ENCODE measurements at places on chromosomes 16 and 17. TPM values are rescaled to one million over a fixed set of nuclear protein-coding genes. Genes with fewer than 3 reads are reported as not detected.

DNA sequence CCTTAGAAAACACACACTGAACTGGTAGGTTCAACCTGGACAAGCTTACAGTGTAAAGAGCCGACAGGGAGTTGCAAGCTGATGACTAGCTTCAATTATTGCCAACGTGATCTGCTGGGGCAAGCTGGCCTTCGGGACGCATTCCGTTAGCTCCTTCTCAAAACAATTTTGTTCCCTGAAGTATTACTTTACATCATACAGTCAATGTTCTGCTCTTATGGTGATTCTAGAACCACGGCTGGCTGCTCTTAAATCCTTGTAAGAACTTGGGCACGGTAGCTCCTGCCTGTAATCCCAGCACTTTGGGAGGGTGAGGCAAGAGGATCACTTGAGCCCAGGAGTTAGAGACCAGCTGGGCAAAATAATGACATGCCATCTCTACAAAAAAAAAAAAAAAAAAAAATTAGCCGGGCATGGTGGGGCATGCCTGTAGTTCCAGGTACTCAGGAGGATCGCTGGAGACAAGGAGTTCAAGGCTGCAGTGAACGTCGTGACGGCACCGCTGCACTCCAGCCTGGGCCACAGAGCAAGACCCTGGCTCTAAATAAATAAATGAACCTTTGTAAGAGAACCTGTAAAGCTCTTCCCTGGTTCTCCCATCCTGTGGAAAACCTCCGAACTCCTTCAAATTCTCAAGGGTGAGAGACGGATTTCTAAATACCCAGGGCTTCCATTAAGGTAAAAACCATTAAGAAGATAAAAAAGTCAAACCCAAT, 2.0 kb downstream of the CDIP1 start:
- H3K36me3 ChIP-seq: peaks cover 22% of the 10 kb centered on the region
- peak overlapping the region; percentile 61 for H3K4me3 ChIP-seq
- H3K27me3 ChIP-seq: peaks cover 19% of the 10 kb centered on the region
- peaks cover 11% of the 10 kb centered on the region for H3K4me1 ChIP-seq
- H3K27ac ChIP-seq: no peak overlapping the region

GRCh38 chr16:57623251-57624043, 5.0 kb upstream of the ADGRG1 start:
- H3K4me1 ChIP-seq: peaks cover 84% of the 10 kb centered on the region
- no peaks in the 10 kb centered on the region for H3K36me3 ChIP-seq
- H3K4me3 ChIP-seq: no peak overlapping the region
- no peak for DNase-seq
- peak overlapping the region; percentile 50 for H3K27ac ChIP-seq
- peaks cover 1% of the 10 kb centered on the region for H3K27me3 ChIP-seq

The ALOXE3 gene
- not detected for total RNA-seq

DNA sequence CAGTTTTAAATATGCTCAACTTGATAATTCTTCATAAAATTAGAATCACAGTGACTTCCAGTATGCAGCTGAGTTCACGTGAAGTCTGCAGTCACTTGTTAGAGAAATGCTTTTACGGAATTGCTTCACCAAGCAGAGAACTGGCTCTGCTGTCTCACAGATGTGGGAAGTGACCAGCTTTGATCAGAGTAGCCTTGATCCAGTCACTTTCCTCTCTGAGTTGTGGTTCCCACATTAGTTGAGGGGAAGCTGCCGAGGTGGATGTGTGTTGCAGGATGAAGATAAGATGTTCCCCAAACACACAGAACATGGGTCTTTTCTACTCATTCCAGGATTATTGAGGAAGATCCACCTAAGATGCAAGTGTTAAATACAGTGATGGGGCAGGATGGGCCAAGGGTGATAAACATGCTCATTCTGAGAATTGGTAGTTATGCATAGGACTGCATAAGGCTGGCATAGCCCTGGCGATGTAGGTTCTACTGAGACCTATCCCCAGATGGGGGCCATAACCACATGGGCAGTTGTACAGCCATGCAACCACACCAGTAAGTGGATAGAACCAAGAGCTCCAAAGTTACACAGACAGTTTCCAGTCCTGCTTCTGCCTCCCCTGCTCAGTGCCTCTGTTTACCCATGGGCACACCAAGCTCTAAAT, 168.9 kb upstream of the MAF start:
- H3K4me1 ChIP-seq: peaks cover 53% of the 10 kb centered on the region
- no peaks in the 10 kb centered on the region for H3K27me3 ChIP-seq
- DNase-seq: no peak
- H3K36me3 ChIP-seq: no peaks in the 10 kb centered on the region
- H3K4me3 ChIP-seq: peak overlapping the region; percentile 89

GRCh38 chr17:80936723-80937122, 54.9 kb upstream of the CHMP6 start:
- H3K27ac ChIP-seq: no peak overlapping the region
- no peaks in the 10 kb centered on the region for H3K27me3 ChIP-seq
- no peak for DNase-seq
- peaks cover 13% of the 10 kb centered on the region for H3K36me3 ChIP-seq
- H3K4me1 ChIP-seq: no peaks in the 10 kb centered on the region

DNA sequence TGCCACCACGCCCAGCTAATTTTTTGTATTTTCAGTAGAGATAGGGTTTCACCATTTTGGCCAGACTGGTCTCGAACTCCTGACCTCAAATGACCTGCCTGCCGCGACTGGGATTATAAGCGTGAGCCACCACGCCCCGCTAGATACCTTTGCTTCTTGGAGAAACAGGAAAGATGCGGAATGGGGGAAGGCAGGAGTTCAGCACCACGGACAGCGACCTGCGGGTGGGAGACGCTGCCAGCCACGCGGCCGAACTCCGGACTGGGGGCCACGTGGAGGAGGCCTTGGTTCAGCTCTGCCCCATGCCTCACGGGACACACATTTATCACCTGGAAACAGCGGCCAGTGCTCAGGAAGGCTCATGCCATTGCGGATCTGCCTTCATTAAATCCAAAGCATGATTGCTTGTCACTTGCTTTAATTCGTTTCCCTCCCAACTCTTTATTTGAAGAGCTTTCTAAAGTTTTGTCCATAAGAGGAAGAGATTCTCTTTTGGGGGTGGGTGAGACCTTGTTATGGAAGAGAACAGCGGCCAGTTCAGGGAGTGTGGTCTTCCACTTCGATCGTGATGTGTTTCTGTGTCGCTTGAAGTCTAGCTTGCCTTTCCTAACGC, 219.9 kb downstream of the ENGASE start:
- no peaks in the 10 kb centered on the region for H3K36me3 ChIP-seq
- H3K4me1 ChIP-seq: no peaks in the 10 kb centered on the region
- peak; percentile 83 for DNase-seq
- H3K27ac ChIP-seq: no peak overlapping the region
- no peak overlapping the region for H3K4me3 ChIP-seq

DNA sequence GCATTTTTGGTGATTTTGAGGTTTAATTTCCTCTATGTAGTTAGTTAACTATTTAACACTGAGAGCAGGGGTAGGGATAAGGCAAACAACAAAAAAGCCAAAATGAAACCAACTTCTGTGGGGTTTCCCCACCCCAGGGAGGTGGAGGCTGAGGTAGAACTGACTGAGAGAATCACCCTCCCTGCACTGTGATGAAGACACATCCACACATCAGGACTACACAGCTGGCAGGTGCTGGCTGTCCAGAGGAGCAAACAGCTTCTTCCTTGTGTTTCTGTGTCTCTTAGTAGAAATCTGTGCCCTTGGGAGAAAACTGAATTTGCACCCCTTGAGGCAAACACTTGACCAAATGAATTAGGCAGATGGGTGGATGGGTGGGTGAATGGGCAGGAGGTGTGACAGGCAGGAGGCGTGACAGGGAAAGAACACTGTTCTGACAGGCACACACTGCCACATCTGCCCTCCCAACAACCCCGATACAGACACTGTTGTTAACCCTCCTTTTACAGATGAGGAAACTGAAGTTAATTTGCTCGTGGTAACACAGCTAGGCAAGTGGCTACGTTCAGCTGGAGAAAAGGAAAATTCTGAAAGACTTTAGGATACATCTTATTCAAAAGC, 62.9 kb upstream of the AMZ2 start:
- H3K4me3 ChIP-seq: no peak overlapping the region
- H3K27ac ChIP-seq: no peak overlapping the region
- no peaks in the 10 kb centered on the region for H3K4me1 ChIP-seq
- no peaks in the 10 kb centered on the region for H3K36me3 ChIP-seq
- no peak for DNase-seq

DNA sequence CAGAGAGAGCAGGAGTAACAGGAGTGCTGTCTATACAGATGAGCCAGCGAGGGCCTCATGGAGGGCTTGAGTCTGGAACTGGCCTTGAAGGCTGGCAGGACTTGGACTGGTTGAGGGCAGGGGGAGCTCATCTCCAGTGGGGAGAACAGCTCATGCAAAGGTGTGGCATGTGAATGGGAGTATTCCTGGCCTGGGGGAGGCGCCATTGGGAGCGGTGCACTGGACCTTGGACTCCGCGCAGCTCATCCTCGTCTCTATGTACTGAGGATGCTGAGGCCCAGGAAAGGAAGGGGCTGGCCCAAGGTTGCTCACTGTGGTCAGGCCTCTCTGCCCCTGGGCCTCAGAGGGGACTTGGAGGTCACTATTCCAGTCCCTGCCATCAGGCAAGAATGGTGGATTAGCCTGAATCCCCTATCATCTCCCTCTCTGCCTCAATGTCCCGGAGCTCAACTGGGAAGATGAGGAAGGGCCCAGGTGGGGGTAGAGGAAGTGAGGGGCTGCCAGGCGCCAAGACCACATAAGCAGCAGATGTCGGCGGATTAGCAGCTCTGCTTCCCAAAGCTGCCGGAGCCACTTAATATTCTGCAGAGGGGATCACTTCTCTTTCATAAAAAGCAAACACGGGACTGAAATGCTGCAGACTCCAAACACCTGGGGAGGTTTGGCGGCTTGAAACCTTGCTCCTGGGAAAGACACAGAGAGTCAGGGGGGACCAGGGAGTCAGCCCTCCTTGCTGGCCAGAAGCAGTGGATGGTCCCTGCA, 88.9 kb downstream of the SDK2 start:
- no peak overlapping the region for H3K4me3 ChIP-seq
- H3K27me3 ChIP-seq: peaks cover 2% of the 10 kb centered on the region

DNA sequence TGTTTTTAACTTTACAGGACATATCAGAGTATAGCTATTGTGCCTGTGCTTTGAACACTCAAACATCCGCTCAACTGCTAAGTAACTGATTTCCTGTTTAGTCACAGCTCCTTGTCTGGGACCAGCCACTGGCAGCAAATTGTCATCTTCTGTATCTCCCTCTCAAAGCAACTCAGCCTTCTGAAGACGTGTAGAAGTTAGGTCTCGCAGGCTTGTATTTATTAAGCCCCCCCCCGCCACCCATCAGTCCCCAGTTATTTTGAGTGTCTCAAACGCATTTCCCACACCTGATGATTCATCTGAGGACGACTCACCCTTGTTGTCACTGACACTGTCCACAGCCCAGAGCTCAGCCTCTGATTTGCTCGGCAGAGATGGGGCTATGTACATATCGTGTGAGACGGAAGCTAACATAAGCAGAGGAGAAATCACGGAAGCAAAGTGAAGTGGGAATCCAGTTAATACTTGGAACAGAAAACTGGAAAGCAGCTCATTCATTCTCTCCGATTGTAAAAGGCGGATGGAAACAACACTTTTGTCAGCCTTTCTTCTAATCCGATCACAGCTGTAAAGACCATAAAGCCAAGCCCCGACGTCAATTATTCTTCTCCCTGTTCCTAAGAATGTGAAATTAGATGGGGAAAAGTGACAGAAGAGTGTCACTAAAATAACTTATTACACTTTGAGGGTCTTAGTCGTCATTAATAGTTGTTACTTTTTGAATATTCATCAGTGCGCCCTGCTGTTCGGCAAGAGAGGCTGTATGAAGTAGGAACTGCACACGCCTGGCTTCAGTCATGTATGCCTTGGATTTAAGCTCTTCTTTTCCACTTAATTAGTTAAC, 64.2 kb downstream of the PITPNC1 start:
- H3K36me3 ChIP-seq: no peaks in the 10 kb centered on the region
- no peaks in the 10 kb centered on the region for H3K27me3 ChIP-seq
- DNase-seq: no peak
- H3K4me1 ChIP-seq: peaks cover 25% of the 10 kb centered on the region

DNA sequence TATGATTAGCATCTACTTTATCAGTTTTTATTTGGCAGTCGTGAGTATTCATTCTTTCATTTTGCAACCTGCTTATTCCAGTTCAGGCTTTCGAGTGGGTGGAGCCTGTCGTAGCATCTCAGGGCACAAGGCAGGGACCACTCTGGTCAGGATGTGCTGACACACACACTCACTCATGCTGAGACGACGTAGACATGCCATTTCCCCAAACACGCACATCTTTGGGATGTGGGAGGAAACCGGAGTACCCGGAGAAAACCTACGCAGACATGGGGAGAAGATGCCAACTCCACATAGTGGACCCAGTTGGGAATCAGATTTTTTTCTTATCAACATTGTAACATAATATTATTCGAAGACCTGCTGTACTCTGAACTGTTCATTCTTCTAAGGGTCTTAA, 756.5 kb upstream of the RBFOX1 start:
- H3K36me3 ChIP-seq: no peaks in the 10 kb centered on the region
- no peak for DNase-seq
- peaks cover 2% of the 10 kb centered on the region for H3K4me1 ChIP-seq
- H3K27ac ChIP-seq: no peak overlapping the region

DNA sequence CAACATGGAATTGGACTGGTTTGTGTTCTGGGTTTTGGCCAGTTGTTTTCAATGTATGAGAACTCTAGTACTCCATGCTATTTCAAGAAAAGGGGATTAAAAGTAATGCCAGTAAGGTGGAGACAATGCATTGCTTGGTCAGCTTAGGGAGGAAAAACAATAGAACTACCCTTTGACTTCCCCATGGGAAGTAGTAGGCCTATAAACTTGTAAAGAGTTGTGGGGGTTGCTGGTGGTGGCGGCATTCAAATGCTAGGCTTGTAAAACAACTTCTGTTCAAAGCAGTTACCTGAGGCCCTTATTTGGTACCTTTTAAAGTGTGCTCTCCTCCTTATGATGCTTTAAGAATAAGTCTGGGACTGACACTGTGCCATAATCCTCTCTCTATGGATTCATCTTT, 9.4 kb downstream of the MAP3K3 start:
- peaks cover 16% of the 10 kb centered on the region for H3K4me1 ChIP-seq
- H3K27me3 ChIP-seq: no peaks in the 10 kb centered on the region
- no peak overlapping the region for H3K4me3 ChIP-seq
- no peak overlapping the region for H3K27ac ChIP-seq

GRCh38 chr17:4038076-4038475, 73.8 kb upstream of the ATP2A3 start:
- H3K4me3 ChIP-seq: no peak overlapping the region
- H3K27me3 ChIP-seq: no peaks in the 10 kb centered on the region
- DNase-seq: no peak
